Hippocampal formation (tissue), 2 donors: ENCODE measurements at places on chromosomes 12 and 14.

DNA sequence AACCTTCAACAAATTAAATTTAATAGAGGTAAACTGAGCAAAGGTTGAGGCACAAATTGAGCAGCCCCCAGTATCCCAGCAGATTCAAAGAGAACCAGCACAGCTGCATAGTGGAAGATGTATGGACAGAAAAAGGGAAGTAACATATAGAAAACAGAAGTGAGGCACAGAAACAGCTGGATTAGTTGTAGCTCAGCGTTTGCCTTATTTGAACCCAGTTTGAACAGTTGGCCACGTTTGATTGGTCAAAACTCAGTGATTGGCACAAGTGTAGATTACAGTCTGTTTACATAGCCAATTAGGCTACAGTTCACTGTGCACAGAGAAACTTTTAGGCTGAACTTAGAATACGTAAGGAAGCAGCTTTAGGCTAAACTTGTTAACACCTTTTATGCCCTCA lies 315.5 kb downstream of the RMST start:
- DNase-seq = no peak

DNA sequence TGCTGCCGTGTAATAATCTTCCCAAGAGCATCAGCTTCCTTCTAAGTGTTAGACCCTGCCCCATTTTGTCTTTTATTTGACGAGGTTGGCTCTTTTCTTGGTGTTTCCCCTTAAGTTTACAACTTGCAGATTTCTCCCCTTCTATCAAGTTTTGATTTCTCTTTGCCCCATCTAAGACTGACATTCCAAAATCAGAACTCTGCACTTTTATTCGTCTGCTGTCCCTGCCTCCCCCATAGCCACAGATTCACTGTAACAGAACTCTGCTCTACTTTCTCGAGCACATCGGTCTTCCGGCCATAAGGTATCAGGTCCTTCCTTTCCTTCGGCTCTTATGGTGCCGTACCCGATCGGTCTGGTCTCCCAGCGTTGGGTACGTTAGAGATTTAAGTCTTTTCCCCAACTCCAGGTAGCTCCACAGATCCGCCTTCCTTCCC lies 563 bp downstream of the DCP1B start:
- DNase-seq = no peak

DNA sequence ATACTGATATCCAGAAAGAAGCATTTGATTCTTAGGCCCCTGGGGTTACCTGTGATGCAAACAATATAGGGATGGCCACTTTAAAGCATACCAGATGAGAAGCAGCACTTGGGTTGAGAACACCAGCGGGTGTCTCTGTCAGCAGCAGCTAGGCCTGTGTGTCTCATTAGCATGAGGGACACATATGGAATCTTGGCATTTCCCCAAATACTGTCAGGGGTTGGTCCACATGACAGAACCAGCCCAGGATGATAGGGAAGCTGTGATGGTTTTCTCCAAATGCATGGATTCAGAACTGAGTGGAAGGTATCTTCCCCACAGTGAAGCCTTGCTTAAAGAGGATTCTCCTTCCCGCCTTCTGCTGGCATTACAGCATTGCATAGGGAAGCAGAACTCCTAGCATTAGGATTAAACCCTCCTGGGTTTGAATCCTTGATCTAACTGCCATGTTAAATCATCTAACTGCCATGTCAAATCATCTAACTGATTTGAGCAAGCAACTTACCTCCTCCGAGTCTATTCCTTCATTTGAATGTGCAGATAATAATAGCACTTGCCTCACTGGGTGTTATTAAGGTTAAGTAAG lies 111.5 kb upstream of the WSCD2 start:
- DNase-seq = no peak

DNA sequence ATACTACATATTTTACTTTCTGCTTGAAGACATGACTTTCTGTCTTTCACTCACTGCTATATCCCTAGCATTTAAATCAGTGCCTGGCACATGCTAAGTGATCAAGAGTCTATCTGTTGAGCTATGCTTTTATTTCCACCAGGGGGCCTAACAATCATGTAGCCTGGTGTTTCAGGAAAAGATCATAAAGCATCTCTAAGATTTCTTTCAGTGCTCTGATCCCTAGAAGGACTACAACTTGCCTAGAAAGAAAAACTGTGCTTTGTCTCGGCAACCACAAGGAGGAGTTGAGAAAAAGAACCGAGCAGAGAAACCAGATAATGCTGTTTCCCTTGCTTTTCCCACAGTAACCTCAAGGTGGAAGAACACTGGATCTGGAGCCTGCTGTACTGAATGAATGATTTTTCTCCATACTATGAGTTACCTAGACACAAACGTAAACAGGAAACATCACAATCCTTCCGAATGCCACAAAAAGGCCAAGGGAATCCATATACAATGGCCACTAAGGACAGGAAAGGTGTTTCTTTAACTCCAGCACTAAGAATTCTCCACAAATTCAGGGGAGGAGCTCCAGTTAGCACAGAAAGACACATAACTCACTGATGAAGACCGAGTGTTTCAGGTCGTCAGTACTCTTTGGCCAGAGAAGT lies 1.2 kb downstream of the CRY1 start:
- DNase-seq = peak; percentile 67

GRCh38 chr14:23358553-23359166 lies 6.0 kb upstream of the SLC22A17 start:
- no peak for DNase-seq

- DNase-seq = no peak
Measured at GRCh38 chr12:44582521-44582920, 293.6 kb downstream of the NELL2 start.

- DNase-seq = no peak
Measured at GRCh38 chr12:56522411-56523193, 982 bp downstream of the RBMS2 start.

GRCh38 chr14:90603336-90603735 lies 206.5 kb downstream of the CALM1 start:
- DNase-seq = no peak

GRCh38 chr14:92440345-92441003 lies 73.1 kb upstream of the RIN3 start:
- no peak for DNase-seq

DNA sequence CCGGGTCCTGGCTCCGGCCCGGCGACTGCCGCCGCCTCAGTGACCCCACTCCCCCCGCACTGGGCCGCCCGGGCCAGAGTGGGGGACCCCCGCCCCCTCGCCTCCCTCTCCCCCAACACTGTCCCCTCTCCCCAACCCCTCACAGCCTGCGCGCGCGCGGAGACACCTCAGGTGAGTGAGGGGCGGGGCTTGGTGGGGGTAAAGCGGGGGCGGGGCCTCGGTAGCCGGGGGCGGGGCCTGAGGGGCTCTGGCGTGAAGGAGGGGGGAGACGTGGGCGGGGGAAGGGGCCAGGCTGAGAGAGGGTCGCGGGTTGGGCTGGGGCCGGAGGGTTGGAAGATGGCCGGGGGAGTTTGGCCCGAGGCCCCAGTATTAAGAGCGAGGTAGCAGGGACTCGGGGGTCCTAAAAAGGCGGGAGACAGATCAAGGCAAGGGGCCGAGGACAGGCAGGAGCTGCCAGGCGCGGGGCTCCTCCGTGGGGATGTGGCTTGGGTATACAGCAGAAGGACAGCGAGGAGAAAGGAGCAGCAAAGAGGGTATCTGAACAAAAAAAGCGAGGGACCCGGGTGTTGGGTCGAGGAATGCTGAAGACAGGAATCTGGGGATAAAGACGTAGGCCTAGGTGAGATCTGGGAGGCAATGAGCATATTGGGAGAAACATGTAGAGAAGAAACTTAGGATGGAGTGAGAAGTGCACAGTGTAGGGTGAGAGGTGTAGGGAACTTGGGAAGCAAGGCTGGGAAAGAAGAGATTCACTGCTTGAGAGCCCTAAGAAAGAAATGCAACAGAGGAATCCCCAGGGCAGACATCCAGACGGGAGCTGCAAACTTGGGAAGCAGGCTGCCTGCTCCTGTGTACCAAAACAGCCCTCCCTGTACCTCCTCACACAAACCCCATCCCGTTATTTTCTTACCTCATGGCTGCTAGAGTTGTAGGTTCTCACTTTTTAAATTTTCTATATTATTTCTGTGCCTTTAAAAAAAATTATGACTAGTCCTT lies 10.8 kb downstream of the SUOX start:
- no peak for DNase-seq

DNA sequence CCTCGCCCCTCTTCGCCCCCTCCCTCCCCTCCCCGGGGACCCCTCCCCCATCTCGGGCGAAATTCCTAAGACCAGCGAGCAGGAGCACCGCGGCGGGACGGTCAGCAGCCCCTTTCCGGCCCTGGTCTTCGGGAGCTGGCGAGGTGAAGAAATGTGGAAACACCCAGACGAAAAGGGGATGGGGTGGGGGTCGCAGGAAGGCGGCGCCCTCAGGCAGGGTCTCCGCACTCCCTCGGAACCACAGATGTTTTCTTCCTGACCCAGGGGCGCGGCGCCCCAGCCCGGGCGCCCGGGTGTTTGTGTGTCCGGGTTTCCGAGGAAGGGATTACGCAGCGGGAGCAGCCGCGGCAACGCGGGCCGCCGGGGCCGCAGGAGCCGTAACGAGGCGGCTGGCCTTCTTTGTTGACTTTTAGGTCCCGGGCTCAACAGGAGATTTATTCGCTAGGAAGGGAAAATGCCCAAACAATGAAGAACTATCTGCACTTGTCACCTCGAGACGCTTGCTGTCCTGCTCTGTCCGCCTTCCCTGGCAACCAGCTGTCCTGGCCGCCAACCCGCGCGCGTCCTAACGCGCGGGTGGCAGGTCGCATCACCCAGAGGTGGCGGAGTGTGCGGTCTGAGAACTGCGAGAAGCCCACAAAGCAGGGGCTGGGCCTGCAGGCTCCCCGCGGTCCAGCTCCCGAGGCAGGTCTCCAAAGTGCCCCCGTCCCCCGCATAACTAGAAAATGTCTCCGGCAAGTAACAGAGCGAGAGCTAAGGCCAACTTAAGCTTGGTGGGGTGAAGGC lies 7.0 kb downstream of the FOXA1 start:
- DNase-seq = no peak

DNA sequence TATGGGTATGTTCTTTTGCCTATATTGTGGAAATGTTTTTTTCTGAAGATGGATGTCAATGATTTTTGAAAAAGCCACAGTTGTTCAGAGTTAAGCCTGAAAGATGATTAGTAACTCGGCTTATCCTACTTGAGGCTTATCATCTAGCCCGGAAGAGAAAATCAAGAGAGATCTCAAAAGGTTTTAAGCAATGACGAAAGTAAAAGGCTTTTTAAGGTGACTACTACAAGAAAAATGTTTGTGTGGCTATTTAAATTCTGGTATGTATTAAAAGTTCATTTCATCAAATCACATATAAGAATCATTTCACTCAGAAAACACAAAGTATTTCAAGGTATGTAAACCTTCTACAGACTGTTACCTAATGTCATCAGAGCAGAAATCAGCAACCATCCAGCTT lies 40.2 kb downstream of the HEATR5A start:
- no peak for DNase-seq
